ELF-1 (cell line): ENCODE measurements at places on chromosomes 5 and 9.
A peak's percentile ranks its signal among the peaks of the same experiment; 100 is the strongest.

GRCh38 chr5:181084621-181085195, 44.6 kb downstream of the BTNL9 start:
- DNase-seq: no peak

DNA sequence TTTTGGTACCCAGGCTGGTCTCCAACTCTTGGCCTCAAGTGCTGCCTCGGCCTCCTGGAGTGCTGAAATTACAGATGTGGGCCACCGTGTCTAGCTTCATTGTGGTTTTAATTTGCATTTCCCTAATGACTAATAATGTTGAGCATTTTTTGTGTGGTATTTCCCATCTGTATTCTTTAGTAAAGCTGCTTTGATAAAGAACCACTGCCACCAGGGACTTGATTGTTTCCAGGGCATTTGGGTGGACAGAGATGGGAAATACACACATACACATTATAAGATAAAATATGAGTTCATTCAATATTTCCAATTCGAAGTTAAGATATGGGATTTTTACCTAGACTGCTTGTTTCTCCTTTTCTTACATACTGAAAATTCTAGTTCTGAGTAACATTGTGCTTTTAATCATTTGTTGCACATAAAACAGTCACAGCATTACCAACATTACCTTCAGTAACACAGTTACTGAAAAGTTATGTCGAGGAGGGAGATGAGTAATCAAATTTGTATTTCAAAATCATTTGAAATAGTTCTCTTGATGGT, 28.9 kb downstream of the HABP4 start:
- no peak for DNase-seq

- DNase-seq: no peak
Measured at GRCh38 chr5:141874262-141874964, 3.8 kb downstream of the PCDH1 start.

- no peak for DNase-seq
Measured at GRCh38 chr5:29894668-29895067, 1298.8 kb upstream of the CDH6 start.

GRCh38 chr9:137026384-137026783, 1.7 kb downstream of the ABCA2 start:
- no peak for DNase-seq

- peak; percentile 88 for DNase-seq
Measured at GRCh38 chr9:113587471-113588031, 124.0 kb downstream of the RGS3 start.

GRCh38 chr5:14190194-14191164, 47.3 kb downstream of the TRIO start:
- no peak for DNase-seq

DNA sequence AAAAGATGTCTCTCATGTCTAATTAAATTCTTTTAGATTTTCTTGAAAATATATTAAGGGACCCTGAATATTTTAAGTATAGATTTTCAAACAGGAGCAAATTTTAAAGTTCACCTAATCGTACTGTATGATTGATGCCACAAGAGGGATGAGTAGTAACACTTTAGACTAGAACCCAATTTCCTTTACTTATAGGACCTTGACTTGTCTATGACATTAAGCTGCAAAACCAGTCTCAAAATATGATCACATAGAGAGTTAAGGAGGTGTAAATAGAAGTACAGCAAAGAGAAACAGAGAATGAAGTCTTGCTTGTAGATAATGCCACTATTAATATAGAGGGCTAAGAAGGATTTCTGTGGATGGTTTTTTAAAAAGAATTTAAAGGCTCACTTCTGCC, 312.9 kb upstream of the PRR16 start:
- DNase-seq: no peak

DNA sequence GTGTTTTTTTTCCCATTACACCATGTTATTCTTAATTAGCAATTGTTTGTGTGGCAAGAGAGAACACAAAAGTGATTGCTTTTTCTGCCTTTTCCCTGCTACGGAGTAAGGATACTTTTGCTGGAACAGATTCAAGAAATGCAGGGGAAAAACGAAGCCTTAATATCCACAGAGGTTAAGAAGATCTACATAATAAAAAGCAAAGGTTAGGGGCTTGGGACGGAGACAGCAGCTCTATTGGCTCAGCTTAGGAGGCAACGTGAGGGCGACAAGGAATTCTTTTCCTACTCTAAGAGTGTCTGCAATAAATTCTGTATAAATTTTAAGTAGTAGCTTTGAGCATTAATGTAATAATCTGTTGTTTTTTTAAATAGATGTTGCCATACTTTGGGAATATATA, 693.3 kb downstream of the DTWD2 start:
- no peak for DNase-seq

GRCh38 chr5:67896311-67896929, 319.1 kb upstream of the PIK3R1 start:
- no peak for DNase-seq

DNA sequence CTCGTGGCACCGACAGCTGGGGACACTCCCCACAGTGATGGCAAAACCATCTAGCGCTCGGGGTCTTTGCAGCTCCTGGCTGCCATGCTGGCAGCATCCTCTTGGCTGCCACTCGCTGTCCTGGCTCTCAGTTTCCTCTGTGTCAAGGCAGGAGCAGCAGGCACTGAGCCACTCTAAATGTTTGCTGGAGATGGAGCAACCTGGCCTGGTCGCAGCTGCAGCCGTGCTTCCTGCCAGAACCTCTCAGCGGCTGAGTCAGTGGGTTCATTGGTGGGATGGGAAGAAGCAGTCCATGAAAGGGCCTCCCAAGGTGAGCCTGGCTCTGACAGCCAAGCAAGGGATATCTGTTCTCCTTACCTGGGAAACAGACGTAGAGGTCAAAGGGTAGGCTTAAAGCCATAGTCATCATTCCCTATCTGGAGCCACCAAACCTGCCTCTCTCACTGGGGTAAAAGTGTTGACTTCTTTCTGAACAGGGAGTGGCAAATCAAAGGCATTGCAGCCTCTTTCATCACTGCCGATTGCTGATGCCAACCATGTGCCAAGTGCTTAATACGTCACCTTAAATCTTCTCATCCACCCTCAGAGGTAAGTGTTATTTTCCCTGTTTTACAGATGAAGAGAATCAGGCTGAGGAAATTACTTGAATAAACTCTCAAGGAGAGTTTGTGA, 304.8 kb upstream of the ZNF462 start:
- DNase-seq: no peak

DNA sequence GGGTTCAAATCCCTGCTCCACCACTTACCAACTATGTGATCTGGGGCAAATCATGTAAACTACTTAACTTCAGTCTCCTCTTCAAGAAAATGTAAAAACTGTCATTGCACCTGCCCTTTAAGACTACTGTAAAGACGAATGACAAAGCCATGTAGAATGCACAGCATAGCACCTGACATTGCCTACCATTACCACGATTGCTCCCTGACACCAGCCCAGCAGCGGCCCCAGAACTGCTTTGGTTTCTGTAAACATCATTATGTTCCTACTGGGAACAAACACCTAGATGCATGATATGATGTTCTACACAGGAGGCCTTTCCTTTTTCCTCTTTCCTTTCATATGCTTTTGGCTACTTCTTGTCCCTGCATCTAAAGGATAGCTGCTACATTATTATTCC, 23.1 kb upstream of the PLPP6 start:
- DNase-seq: no peak

- peak; percentile 18 for DNase-seq
Measured at GRCh38 chr9:83304686-83305085, 233.5 kb downstream of the FRMD3 start.

DNA sequence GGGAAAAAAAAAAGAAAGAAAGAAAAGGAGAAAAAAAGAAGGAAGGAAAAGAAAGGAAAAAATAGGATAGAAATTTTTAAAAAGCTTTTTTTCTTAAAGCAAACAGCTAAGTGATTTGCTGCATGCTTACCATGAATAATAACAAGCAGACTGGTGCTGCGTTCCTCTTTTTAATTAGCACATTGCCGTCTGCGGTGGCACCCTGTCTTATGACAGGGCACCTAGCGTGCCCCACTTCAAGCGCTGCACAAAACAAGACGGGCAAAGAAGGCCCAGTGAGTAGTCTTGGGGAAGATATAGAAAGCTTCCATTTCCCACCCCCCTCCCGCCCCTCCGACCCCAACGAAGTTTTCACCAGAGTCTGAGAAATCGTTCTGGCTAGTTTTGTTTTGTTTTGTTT, 513.9 kb downstream of the ZNF608 start:
- no peak for DNase-seq

- DNase-seq: no peak
Measured at GRCh38 chr5:122951658-122952057, 84.9 kb downstream of the PPIC start.

DNA sequence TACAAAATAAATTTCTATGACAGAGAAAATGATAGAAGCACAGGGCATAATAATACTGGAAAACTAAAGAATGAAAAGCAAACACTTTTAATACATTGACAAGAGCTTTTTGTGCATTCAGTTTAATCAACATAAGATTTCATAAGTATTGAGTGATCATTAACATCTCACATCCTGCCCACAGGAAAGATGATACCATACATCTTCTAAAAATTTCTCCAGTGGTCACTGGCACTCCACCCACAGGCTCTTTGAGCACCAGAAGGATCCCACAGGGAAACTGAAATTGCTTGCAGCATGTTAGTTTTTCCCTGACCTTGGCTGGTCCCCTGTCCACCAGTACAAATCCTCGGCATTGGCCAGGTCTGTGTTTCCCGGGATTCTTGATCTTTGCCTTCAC, 186.0 kb downstream of the CEMIP2 start:
- DNase-seq: no peak

- DNase-seq: no peak
Measured at GRCh38 chr5:5145651-5146529, 5.8 kb downstream of the ADAMTS16 start.

DNA sequence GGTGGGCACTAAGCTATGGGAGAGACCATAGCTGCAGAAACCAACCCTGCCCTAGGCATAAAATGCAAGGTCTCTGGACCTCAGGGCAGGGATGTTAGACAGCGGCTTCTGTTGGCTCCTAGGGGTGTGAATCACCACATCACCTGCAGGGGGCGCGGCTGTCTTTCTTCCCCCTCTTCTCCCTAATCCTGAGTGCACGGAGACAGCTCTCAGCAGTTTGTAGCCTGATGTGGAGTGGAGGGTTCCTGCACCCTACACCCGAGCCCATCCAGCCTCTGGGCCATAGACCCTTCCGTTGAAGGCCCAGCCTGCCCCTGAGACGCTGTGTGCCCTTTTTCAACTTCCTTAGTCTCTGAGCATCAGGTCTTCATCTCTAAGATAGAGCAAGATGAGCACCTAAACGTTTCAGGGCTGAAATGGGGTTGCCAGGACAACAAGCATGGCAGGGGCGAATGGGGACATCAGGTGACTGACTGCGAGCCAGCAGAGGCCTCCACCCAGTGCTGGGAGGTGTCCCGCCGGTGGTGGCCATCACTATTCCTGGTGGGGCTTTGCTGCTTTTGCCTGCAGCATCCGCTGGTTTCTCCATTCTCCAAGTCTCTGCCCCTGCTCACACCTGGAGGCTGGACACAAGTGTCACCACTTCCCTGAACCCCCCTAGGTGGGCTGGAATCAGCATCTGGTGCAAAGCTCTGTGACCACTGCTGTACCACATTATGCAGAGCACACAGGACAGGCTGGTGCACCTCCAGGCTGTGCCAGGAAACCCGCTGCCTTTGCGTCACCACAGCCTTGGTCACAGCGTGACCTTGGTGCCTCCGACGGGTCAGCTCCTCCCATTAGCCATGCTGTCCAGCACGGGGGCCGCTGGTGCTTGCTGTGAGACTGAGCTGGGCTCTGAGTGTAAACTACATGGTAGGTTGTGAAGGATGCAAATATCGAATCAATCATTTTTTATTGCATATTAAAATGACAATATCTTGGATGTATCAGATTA, 2.5 kb upstream of the SEC16A start:
- DNase-seq: peak; percentile 95

GRCh38 chr9:131695836-131696460, 43.9 kb downstream of the RAPGEF1 start:
- peak; percentile 45 for DNase-seq

DNA sequence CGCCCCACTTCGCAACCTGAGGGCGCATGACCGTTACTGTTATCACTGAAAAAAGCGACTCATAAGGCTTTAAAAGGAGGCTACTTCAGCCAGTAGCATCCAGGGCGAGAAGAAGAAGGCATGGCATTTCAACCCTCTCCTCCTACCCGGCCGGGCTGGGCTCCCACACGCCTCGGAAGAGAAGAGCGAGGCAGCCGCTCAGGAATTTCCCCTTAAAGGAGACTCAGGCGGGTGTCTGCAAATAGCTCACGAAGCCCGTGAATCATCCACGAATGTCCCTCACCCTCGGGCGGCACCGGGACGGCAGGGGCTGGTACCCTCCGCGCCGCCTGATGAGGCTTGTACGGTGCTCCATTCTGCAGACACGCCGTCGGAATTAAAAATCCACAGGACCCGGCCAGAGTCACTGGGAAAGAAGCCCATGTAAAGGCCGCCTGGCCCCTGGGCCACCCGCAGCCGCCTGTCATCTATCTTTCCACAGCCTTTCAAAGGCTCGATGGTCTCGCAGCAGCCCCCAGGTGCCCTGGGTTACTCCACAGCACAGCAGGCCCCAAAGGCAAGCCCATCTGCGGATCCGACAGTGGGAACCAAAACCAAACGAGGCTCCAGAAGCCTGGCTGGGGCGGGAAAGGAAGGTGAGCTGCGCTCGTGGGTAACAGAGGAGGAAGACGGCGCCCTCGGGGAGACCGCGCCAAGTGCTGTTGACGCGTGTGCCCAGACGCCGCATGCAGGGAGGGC, 11.8 kb downstream of the SLC12A7 start:
- DNase-seq: peak; percentile 46

GRCh38 chr5:87605663-87606062, 192.9 kb upstream of the CCNH start:
- DNase-seq: peak; percentile 5

- no peak for DNase-seq
Measured at GRCh38 chr5:139658501-139658927, 10.4 kb downstream of the CXXC5 start.

DNA sequence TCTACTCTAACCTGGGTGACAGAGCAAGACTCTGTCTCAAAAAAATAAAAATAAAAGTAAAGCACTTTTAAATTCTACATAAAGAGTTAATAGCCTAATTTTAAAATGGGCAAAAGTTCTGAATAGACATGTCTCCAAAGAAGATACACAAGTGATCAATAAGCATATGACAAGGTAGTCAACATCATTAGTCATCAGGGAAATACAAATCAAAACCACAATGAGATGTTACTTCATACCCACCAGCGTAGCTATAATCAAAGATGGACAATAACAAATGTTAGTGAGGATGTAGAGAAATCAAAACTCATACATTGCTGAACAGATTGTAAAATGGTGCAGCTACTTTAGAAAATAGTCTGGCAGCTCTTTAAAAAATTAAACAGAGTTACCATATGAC, 64.1 kb downstream of the IQGAP2 start:
- DNase-seq: no peak
